ENCODE measurements at places on chromosomes 4 and X. TPM values are rescaled to one million over a fixed set of nuclear protein-coding genes. Genes with fewer than 3 reads are reported as not detected.
A peak's percentile ranks its signal among the peaks of the same experiment; 100 is the strongest.

CAPN6 gene
- total RNA-seq = 4.0 TPM

DNA sequence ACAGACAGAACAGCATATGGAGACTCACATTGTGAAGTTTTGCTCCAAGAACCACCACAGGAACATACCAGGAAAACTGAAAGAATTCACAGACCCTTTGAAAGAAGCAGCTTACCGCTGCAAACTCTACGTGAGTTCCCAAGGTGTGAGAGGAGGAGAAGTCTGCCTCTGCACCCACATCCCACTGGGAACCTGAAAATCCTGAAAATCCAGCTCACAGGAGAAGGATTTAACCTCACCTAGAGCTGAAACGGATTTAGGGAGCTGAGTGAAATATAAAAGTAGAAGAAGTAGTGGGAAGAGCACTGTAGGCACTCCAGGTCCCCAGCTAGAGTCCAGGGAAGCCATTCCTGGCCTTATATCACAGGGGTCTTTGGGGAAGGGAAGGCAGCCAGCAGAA is 80.0 kb downstream of the FHIP1A start:
- no peak for DNase-seq

DNA sequence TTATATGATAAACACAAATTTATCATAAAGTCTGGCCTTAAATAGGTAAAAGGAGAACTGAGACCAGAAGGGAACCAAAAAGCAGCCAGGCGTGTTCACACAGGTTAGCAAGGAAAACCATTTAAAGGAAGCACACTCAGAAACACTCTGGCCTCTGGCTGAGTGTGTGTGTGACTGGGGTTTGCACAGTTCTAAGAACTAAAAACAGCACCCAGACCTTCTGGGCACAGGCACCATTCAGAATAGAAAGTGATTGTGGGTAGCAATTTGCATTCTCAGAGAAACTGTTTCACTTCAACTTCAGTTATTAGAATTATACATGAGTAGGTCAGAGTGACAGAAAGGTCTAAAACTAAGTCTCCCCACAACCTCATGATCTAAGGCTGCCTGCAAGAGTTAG is 10.0 kb downstream of the GPR82 start:
- no peak for DNase-seq

DNA sequence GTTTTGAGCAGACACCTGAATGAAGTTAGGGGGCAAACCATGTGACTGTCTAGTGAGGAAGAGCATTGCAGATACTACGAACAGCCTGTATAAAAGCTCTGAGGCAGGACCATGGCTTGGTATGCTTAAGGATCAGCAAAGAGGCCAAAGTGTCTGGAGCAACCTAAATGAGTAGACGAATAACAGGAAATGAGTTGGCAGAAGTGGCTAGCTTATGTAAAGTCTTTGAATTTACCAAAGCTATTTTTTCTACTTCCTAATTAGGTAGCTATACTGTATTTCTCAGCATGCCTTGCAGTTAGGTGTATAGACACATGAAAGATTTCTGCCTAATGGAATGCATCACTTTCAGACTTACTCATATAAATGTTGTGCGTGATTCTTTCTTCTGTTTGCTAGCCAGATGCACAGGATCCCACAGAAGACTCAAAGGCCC is 9.3 kb upstream of the GPRIN3 start:
- no peak for DNase-seq

DNA sequence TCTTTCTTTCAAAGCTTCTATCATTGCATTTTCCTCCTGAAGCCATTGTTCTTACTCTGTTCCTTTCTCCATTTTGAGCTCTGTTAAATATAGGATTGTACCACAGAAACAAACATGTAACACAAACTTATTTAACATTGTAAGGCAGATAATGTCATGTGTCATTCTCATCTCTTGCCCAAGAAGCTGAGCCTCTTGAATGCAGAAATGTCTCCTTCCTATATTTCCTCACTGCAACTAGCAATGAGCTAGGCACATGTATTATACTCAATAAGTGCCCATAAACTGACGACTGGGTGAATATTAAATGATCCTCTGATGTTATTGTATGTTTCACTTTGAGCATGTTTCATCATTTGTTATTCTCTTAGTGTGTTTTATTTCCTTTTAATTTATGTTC is 56.7 kb upstream of the SLC7A11 start:
- DNase-seq = no peak

DNA sequence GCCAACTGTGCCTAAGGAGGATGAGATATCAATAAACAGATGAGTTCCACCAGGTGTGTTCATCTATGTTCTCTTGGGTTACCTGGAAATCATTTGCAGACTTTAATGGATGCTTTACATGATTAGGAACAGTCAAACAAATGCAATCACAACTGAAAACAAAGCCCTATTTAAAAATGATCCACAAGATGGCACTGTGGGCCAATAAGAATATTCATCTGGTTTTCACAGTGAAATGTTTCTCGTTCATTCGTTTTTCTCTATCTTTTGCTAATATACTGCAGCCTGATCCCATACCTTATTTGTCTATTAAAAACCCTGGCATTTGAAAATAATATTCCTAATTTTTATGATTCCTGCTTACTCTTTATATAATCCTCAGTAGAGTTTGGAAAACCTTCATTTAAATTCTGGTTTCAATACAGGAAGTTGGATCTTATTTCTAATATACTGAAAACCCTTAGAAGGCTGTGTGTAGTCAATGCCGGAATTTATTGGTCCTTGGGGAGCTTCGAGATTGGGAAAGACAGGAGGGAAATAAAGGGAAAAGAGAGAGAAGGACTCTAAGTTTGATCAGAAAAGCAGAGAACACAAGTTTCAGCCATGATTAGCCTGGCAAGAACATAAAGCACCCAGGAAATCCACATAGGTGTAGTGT is 63.8 kb upstream of the TAPT1 start:
- no peak for DNase-seq

MAGED4 gene
- total RNA-seq = 76.9 TPM

DNA sequence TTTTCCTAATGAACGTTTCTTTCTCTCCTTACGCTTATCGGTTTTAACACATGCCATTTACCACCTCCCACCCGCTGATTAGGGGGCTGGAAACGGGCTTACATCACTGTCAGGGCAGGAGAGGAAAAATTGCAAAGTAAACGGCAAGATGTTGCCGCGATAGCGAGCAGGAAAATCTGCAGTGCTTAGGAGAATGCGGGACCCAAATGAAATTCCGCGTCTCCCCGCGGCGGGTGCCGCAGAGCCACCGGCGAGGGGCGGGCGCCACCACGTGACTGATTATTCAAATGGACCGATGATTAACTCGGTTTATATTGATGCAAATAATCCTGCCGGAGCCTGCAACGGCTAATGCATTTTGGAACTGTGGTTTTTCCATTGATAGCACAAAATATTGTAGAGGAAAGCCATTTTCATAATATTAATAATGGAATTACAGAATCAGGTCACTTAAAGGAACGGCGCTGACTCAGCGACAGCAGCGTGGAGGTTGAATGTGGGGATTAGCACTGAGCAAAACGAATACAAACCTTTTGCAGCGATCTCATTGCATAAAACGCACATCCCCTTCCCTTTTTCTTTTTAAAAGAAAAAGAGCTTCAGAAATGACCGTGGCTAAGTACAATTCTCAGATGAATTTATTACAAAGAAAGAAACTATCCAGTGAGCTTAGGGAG is 224.2 kb downstream of the STIM2 start:
- peak; percentile 66 for DNase-seq

FAM53A gene
- total RNA-seq = 5.2 TPM

- DNase-seq = no peak
Measured at GRCh38 chr4:152944666-152945320, 8.7 kb downstream of the FHDC1 start.

ARHGAP10 gene
- 9.6 TPM for total RNA-seq

DNA sequence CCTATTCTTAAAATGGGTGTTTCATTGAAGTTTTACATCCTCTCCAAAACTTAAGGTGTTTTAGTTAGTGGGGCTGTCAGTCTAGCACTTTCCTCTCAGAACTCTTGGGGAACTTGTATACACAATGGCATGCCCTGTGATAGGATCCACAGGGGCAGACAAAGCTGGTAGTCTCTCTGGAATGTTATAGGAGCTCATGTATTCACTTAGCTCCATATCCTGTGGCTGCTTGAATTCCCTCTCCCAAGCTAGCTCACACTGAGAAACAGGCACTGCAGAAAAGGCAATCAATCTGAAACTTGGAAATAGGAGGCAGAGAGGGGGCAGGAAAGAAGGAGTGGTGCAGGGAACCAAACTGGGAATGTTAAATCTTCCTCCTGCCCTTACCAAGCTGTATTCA is 26.3 kb upstream of the ARMCX2 start:
- no peak for DNase-seq

SLC2A9 gene
- total RNA-seq = not detected

DNA sequence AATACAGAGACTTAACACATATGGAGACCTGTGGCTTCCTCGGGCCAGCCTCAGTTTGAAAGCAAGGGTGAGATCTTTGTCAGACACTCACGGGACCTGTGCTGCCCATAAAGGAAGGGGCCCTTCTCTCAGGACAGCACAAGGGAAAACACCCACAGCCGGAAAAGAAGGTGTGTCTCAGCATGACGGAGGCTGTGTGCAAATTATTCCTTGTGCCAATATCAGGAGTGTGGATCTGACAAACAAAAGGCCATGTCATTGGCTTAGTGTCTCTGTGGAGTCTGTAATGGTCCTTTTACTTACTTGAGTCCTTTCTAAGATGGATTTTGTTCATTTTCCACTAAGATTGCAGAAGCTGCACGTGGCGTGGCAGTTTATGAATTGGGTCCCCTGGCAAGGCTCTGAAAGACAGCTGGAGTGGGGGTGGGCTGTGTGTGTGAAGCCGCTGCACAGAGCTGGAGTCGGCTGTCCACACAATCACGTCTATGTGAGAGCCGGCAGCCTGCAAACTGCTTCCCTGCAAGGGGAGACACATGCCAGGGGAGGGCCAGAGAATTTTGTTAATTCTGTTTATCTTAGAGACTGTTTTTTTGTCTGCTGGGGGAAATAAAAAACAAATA is 1.9 kb downstream of the ENPP6 start:
- no peak for DNase-seq

GRCh38 chr4:177293208-177294033 is 16.3 kb upstream of the NEIL3 start:
- DNase-seq = no peak

KLB gene
- total RNA-seq = 0.14 TPM

DNA sequence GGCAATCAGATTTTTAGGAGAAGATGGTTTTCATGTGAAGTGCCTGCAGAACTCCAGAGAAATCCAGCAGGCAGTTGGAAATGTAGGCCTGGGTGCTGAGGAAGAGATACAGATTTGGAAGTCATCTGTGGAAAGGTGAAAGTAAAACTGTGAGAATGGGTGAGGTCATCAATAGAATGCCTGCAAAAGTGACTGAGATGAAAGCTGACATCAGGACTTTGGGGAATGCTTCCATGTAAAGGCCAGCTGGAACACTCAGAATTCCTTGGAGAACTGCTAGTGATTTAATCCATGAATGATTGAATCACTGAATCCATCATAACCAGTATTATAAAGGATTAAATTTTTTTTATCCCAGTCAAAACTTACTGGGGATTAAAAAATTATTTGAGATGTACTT is 124.5 kb upstream of the GIMD1 start:
- no peak for DNase-seq

DNA sequence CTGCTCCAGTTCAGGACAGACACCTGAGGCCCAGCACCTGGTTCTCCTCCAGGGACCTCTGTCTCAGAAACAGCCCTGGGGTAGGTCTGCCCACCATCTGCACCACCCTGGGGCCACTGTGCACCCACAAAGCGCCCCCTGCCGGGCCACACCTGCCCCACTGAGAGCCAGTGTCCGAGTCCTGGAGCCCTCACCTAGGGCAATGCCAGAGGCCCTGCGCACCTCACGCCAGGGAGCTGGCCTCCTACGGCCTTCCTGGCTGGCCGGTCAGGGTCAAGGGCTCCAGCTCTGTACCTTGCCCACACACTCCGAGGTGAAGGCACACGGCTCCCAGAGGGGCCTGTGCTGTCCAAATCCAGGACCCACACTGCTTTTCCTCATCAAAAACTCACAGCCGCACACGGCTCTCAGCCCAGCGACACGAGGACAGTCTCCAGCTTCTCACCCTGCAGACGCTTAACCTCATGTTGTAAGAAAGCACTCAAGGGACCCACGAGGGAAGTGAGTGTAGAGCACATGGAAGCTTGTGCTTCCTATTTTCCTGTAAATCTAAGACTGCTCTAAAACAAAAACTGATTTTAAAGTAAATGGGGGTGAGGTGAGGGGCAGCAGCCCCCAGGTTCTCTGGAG is 5.4 kb downstream of the CTBP1 start:
- peak; percentile 10 for DNase-seq

GRCh38 chrX:129650821-129651510 is 3.8 kb downstream of the APLN start:
- DNase-seq = no peak

- DNase-seq = no peak
Measured at GRCh38 chr4:40940317-40940741, 190.6 kb downstream of the NSUN7 start.
